ENCODE measurements at places on chromosomes 3 and 15.

DNA sequence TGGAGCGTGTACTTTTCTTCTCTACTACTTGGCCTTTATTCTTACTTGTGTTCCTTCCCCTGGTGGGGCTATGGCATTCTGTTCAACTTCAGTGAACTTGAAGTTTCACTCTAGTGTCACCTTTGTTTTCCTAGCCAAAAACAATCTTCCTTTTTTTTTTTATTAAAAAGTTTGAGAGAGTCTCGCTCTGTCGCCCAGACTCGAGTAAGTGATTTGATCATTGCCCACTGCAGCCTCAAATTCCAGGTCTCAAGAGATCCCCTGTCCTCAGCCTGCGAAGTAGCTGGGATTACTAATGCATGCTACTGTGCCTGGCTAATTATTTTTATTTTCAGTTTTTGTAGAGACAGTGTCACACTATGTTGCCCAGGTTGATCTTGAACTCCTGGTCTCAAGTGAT lies 124.8 kb downstream of the SST start:
- DNase-seq, result no peak

- no peak for DNase-seq
These were observed 624.8 kb upstream of the LMCD1 start for GRCh38 chr3:7876741-7877297.

- no peak for DNase-seq
These were observed 207.0 kb upstream of the DCBLD2 start for GRCh38 chr3:99108508-99108907.

DNA sequence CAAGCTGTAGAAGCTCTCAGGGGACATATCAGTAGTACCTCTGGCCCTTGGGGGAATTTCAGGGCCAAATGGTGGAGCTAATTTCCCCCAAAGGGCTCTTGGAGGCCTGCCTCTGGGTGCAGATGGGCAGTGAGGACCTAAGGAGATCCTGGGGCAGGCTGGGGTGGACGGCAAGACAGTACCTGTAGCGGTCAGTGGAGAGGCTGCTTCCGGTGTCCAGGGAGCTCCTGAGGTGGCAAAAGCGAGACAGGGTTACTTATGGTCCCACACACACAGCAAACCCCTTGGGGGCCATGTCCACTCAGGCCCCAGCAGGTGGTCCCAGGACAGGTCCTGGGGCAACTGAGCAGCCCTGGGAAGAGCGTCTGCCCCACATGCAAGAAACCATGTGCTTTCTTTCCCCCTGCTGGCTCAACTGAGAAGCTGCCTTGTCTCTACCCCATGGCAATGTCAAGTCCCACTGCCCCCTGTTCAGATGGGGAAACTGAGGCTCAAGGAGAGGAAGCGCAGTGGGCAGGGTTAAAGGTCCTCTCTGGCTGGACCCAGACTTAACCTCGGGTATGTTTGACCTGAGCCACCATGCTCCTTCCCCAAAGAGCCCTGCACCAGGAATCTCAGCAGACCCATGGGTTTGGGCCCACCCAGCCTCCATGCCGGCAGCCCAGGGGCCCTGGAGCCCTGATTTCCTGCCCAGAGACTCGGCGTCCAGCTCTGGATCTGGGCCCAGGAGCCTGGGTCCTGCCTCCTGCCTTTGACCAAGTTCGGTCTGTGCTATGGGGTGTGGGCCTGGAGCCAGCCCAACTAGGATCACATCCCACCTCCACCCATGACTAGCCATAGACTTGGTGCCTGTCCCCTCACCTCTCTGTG lies 25.7 kb downstream of the IQSEC1 start:
- peak; percentile 32 for DNase-seq

GRCh38 chr15:37099319-37100108 lies 835 bp downstream of the MEIS2 start:
- peak; percentile 53 for DNase-seq

GRCh38 chr3:71356265-71356664 lies 227.3 kb downstream of the FOXP1 start:
- no peak for DNase-seq

DNA sequence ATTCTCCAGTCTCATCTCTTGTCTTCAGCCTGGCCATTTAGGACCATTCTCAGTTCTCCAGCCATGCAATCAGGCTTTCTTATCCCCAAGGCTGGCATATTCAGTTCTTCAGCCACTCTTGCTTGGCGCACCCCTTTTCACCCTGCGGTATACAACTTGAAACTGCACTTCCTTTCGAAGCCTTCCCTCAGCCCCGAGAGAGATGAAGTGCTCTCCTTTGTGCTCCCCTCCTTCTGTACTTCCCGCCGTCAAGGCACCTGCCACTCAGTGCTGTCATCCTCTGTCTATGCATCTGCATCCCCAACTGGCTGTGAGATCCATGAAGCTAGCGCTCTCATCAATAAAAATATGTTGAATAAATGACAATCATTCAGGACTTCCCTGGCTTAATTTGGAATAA lies 45.7 kb downstream of the MORC1 start:
- DNase-seq, result no peak

GRCh38 chr3:50648313-50648712 lies 26.4 kb upstream of the DOCK3 start:
- peak; percentile 60 for DNase-seq

DNA sequence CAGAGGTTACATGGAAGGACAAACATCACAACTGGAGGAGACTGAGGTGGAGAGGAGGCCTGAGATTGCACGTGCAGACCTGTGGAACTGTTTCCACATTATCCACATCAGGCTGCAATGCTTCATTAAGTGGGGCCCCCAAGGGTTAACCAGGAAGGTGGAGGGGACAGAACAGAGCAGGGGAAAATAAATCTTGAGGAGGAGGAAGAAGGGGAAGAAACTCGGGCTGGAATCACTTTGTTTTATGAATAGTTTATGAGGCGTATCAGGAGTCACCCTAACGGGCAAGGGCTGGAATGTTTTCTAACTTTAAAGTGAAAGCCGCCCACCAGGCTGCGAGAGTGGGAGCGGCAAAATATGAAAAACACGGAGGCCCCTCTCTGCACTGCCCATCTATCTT lies 154.9 kb downstream of the WNT5A start:
- DNase-seq, result no peak

DNA sequence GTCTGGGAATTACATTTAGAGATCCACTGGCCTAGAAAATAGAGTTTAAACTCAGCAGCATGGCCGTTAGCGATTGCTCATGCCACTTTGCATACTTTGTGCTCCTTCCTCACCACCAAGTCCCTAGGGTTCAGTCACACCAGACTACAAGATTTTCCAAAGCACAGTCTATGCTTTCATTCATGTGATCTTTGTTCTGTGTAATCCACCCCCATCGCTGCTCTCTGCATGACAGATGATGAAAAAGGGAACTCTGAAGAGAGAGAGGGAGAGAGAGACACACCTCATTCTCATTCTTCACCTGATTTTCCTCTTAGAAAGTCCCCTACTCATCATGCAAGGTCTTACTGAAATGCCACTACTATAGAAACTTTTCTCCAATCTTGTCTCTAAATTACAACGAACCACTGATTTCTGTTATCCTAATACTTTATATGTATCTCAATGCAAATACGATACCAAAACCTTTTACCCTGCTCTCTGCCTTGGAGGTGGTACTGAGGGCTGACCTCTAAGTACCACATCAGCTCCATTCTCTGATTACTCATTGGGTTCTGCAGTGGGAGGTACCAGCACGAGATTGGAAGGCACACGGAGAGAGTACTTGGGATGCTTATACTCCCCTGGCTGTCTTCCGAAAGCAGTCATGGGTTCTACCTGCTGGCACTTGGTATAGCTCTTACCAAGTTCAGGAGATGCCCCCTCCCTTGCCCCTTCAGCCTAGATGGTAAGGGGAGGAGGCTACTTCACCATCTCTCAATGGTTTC lies 1.1 kb upstream of the PARP15 start:
- no peak for DNase-seq

- DNase-seq, result no peak
These were observed 590.4 kb downstream of the PDCD6IP start for GRCh38 chr3:34388830-34389229.

- DNase-seq, result peak; percentile 90
These were observed 55.7 kb downstream of the GALK2 start for GRCh38 chr15:49225572-49226281.

DNA sequence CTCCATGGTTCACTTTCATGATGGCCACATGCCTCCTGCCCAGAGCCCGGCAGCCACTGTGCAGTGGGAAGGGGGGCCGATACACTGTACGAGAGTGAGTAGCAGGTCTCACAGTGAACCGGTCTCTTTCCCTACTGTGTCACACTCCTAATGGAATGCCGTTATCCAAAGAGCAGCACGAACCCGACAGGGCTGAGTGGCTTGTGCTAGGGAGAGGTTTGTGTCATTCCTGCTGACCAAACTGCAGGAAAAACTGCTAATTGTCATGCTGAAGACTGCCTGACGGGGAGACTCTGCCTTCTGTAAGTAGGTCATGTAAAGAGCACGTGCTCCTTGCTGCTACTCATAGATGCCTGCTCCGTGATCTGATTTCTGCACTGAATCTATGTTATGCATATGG lies 105.1 kb downstream of the ARPP21 start:
- DNase-seq, result peak; percentile 69

GRCh38 chr3:10763248-10763620 lies 52.8 kb upstream of the SLC6A11 start:
- DNase-seq, result no peak

- no peak for DNase-seq
These were observed 4.0 kb upstream of the IL17RE start for GRCh38 chr3:9898467-9899241.

GRCh38 chr15:45431511-45431910 lies 53.2 kb upstream of the GATM start:
- DNase-seq, result peak; percentile 12

DNA sequence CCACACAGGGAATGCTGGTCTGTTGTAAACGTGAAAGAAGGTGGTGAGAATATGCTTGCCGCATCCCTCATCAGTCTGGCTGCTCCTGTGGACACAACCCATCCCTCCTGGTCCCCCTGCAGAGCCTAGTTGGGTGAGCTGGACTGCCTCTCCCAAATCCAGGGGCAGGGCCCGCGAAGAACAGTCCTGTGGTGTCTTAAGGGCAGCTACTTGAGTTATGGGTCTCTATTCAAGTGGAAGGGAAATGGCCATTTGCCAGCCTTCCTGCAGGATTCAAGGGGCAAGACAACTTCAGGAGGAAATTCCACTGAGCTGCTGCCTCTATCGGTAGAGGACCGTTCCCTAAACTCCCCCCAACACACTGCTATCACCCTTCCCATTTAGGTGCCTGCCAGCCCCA lies 98.9 kb downstream of the IQSEC1 start:
- no peak for DNase-seq

GRCh38 chr3:124685481-124685880 lies 44.8 kb upstream of the UMPS start:
- no peak for DNase-seq

- DNase-seq, result no peak
These were observed 7.6 kb downstream of the SHF start for GRCh38 chr15:45180201-45180600.

GRCh38 chr15:64695561-64695992 lies 79.8 kb downstream of the RBPMS2 start:
- DNase-seq, result no peak

DNA sequence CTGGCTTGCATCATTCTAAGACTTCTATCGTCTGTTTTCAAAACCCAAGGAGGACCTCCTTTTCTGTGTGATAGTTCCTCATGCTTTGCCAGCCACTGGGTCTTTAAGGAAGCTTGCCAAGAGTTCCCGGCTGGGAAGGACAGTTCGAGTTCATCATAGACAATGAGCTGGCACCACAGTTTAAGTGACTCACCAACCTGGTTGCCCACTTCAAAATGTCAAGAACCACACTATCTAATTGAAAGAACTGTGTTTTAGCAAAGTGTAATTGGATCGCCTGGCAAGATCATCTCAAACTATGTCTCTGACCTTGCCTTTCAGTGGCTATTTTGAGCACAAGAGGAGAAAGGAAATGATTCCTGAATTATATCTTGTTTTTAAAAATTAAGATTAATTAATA lies 27.9 kb downstream of the SOX2 start:
- no peak for DNase-seq

DNA sequence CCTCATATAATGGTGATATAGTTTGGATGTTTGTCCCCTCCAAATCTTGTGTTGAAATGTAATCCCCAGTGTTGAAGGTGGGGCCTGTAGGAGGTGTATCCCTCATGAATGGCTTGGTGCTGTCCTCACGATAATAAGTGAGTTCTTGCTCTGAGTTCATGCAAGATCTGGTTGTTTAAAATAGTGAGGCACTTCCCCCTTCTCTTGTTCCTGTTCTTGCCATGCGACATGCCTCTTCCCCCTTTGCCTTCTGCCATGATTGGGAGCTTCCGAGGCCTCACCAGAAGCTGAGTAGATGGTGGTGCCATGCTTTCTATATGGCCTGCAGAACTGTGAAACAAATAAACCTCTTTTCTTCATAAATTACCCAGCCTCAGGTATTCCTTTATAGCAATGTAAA lies 39.2 kb downstream of the REC114 start:
- no peak for DNase-seq

DNA sequence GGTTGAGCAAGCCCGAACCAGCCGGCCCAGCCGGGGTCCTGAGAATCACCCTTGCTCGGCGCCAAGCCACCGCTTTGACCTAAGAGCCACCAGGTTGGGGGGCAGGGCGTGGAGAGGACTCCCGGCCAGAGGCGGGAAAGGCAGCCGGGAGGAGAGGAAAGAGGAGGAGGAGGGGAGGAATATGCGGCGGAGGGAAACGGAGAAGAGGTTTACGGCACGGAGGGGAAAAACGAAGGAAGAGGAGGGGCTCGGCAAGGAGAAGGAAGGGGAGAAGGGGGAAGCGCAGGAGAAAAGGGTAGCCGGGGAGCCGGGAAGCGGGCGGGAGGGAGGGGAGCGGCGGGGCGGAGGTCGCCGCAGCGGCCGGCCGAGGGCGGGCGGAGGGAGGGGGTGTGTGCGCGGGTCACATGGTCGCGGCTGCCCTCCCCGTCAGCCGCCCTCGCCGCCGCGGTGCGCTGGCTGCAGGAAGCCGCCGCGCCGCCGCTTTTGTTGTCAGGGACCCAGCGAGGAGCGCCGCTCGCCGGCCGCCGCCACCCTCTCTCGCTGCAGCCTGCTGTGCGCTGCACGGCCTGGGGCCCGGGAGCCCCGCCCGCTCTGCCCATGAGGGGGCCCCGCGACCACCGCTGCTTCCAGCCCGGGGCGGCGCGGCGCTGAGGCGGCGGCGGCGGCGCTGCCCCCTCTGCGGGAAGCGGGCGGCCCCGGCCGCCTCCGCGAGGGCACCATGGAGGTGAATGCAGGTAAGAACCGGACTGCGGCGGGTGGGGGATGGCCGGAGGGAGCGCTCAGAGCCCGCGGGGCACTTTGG lies at the start of gene NR1D2:
Gene NR1D2 (plus strand): TSS at position 426 of the 802 bp plus-strand sequence. CDS start 293 bp downstream, at position 719.
- DNase-seq, result peak; percentile 82

GRCh38 chr3:168416446-168416845 lies 320.7 kb upstream of the GOLIM4 start:
- no peak for DNase-seq

DNA sequence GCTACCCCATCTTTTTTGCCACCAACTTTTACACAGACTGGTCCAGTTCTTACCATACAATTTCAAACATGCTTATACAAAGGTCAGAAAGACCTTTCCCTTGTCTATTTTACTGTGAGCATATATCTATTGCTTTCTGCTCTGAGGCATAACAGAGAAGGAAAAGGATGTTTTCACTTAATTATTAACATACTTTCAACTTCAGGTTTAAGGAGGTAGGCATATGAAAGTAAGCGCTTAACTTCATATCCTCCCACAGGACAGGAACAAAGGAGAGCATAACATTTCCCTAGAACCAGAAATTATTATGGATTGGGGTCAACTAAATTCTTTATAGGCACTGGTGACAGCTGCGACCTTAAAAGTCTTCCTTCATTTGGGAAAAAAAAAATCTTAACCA lies 1.1 kb downstream of the MYEF2 start:
- no peak for DNase-seq
